ENCODE measurements at places on chromosomes 7 and 10. TPM values are rescaled to one million over a fixed set of nuclear protein-coding genes. Genes with fewer than 3 reads are reported as not detected.

GRCh38 chr10:89255793-89256192 is 4.2 kb upstream of the LIPA start:
- no peak for DNase-seq

- no peak for DNase-seq
Observed at GRCh38 chr10:34530778-34531177, 284.3 kb downstream of the PARD3 start.

The SORCS1 gene
- polyA plus RNA-seq, result 21.3 TPM

DNA sequence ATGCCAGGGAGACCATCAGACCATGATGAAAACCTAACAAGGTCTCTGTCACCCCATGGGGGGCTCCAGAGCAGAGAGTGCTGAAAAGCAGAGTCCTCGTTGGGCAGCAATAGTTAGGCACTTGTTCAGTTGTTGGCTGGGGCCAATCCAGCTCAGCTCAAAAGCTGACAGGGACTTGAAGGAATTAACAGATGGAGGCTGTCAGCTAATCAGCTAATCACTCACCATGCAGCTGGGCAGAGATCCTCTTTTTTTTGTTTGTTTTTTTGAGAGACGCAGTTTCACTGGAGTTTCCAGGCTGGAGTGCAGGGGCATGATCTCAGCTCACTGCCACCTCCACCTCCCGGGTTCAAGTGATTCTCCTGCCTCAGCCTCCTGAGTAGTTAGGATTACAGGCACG is 18.1 kb downstream of the CEP55 start:
- DNase-seq, result no peak

- DNase-seq, result no peak
Observed at GRCh38 chr7:134422008-134422407, 36.9 kb downstream of the AKR1B1 start.

- no peak for DNase-seq
Observed at GRCh38 chr10:92530891-92531535, 42.9 kb downstream of the IDE start.

- DNase-seq, result no peak
Observed at GRCh38 chr10:69813632-69814031, 11.9 kb downstream of the COL13A1 start.

DNA sequence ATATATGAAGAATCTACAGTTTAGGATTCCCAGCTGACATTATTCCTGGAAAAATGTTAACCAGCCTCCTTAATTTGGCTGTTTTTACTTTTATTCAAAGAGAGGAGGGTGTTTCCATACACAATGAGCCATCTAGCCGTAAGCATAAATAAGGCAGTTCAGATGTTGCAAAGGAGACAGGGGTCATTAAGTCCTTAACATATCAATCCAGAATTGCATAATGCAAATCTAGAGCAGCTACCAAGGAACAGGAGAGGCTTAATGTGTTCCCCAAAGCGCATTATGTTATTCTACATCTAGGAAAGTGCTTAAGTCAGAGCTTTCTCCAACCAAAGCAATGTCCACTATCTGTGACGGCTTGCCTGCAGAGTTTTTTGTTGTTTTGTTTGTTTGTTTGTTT is 32.4 kb upstream of the TCF7L2 start:
- no peak for DNase-seq

The CTTNBP2 gene
- 25.7 TPM for polyA plus RNA-seq

- DNase-seq, result no peak
Observed at GRCh38 chr10:102407425-102408130, 11.0 kb downstream of the PSD start.

DNA sequence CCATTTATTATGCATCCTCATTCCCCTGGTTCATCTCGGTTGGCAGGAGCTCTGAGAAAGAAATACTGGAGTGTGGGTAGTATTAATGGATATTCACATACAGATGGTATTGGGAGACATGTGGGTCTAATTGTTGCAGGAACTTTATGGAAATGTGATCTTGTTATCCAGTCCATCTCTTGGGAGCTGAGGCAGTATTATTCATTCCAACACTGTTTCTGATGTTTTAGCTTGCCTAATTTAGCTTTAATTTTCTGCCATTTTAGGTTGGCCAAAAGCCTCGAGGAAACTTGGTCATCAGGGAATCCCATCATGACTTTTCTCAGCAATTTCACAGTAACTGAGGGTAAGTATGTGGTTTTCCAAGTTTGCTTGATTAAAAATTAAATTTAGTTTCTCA is 125.7 kb downstream of the ABCA13 start:
- no peak for DNase-seq

- DNase-seq, result no peak
Observed at GRCh38 chr10:59892697-59893096, 13.7 kb downstream of the CCDC6 start.

DNA sequence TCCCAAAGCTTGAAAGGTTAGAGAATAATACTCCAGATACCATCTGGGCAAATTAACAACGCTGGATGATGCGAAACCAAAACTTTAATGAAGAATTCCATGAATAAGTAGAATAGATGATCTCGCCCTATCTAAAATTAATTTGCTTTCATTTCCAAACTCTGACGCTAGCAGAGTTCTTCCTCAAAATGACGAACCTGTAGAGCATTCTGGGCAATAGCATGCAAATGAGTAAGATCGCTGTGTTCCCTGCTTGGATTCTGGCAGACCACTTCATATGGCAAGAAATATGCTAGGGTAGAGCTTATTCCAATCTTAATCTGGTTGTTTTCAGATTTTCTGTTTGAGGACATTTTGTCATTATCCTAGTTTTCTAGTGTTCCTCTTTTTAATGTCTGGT is 36.1 kb upstream of the SMNDC1 start:
- DNase-seq, result no peak

GRCh38 chr7:131506597-131506996 is 49.8 kb downstream of the PODXL start:
- DNase-seq, result no peak

DNA sequence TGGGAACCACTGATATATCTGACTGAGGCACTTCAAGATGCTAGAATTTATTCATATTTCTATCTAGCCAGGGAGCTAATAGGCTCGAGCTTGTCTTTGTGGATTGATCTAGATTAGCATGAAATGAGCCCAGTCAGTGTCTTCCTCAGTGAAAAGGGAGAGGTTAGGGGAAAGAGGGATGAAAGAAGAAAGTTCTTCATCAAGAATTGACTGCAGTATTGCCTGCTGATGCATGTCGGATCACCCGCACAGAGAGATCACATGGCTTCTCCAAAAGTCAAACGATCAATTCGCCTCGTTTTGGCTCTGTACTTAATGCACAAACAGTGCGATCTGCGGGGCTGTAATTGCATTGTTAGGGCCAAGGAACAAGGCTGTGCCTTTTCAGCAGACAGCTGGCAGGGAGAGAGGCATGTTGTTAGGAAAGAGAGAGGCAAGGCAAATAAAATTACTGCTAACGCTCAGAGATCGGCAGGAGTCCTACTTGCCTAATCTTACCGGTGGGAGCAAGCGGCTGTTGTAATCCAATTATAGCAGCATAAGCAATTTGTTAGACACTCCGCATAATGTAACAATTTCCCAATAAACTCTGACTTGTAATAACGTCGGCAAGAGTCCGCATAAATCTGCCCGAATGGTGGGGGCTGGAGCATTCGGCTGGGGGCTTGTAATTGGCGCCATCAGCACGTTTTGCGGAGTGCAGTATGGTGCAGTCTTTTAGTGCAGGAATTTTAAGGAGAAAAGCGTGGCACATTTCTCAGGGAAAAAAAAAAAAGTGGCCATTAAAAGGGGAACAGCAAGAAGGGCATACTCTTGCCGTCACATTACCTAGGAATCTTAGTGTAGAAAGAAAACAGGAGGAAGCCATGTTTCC is 102.1 kb downstream of the POLL start:
- DNase-seq, result no peak

DNA sequence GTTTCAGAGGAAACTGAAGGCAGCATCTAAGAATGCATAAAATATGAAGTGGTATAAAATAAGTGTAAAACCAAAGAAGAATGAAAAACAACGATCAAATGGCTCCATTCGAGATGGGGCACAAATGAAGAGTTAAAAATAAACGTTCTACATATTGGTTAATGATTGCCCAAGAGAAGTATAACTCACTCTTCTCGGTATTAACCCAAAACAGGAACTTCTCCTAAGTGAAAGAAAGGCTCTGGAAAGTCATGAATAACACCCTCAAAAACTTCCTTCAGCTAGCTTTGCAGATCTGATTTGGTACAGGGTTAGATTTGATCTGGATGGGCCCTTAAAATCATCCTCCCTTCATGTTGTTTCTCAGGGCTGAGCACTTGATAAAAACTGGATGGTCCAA is 94.3 kb upstream of the ADO start:
- no peak for DNase-seq

GRCh38 chr10:61628151-61628874 is 34.4 kb upstream of the CABCOCO1 start:
- no peak for DNase-seq

GRCh38 chr10:88115968-88116367 is 252.5 kb downstream of the PTEN start:
- no peak for DNase-seq

DNA sequence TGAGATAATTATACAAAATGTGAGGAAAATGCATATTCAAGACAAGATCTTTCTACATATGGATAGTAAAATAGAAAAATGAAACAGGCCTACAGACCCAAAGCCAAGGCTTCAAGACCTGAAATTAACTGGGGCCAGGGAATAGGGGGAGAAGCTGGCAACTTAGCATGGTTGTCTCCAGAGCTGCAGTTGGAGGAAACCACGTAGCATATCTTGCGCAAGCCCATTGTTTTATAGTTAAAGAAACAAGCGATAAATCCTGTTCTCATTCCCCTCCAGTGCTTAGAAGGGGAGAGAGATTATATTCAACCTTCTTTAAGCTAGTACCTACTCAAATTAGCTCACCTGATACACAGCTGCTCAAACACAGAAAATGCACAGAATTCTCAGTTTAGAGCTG is 197.1 kb downstream of the SORCS1 start:
- no peak for DNase-seq

GRCh38 chr7:87960239-87960638 is 26.2 kb downstream of the ADAM22 start:
- peak; percentile 15 for DNase-seq

The DIP2C gene
- 19.4 TPM for polyA plus RNA-seq

The PRTFDC1 gene
- polyA plus RNA-seq, result 45.2 TPM

DNA sequence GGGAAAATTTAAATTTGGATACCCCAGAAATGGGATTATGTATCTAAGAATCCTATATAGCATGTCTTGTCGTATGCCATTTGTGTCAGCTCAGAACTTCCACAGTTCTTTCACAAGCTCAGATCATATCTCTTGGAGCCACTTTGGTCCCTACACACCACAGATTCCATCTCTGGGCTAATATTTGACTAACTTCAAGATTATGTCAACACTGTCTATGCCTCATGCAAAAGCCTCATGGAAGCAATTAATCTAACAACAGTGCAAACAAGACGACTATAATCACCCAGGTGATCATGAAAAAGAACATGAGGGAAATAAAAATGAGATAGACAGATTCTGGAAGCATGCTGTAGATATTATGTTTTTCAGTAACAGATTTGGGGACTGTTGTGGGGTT is 189.1 kb downstream of the LRRTM3 start:
- no peak for DNase-seq

DNA sequence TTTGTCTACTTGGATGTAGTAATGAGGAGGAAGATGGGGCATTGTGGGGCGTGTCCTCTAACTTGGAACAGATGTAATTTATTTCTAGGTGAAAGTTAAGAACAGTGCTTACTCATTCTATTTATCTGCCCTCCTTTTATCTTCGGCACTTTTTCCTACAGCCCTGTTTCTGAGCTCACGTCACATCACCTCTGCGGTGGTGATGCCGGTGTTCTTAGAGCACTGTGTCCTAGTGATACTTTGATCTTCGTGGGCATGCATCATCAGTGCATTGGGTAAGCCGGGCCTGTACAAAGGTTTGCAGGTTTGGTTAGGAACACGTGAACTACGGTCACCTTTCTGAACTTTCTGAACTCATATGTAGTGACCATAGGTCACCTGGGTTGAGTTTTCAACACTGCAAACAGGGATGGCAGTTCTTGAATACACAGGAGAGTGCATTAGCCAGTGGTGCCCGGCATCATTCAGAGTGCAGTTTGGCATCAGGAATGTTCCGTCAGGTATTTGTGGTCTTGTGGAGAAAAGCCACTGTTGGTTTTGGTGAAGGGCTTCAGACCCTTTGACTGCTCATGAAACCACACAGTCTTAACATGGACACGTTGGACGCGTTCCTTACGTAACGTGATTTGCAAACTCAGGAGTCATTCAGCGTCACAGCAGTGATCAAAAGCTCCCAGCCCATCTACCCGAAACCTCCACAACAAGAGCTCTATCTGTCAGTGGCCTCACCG is 5.6 kb downstream of the POR start:
- DNase-seq, result no peak

- DNase-seq, result no peak
Observed at GRCh38 chr7:32532086-32532485, 36.8 kb downstream of the AVL9 start.

GRCh38 chr7:129146237-129146979 is 1.9 kb downstream of the TSPAN33 start:
- no peak for DNase-seq

- DNase-seq, result no peak
Observed at GRCh38 chr10:70192326-70192968, 22.1 kb upstream of the SAR1A start.

The NEUROD6 gene
- polyA plus RNA-seq, result 0.09 TPM
